ENCODE measurements at places on chromosomes 6 and 20.
A peak's percentile ranks its signal among the peaks of the same experiment; 100 is the strongest.

DNA sequence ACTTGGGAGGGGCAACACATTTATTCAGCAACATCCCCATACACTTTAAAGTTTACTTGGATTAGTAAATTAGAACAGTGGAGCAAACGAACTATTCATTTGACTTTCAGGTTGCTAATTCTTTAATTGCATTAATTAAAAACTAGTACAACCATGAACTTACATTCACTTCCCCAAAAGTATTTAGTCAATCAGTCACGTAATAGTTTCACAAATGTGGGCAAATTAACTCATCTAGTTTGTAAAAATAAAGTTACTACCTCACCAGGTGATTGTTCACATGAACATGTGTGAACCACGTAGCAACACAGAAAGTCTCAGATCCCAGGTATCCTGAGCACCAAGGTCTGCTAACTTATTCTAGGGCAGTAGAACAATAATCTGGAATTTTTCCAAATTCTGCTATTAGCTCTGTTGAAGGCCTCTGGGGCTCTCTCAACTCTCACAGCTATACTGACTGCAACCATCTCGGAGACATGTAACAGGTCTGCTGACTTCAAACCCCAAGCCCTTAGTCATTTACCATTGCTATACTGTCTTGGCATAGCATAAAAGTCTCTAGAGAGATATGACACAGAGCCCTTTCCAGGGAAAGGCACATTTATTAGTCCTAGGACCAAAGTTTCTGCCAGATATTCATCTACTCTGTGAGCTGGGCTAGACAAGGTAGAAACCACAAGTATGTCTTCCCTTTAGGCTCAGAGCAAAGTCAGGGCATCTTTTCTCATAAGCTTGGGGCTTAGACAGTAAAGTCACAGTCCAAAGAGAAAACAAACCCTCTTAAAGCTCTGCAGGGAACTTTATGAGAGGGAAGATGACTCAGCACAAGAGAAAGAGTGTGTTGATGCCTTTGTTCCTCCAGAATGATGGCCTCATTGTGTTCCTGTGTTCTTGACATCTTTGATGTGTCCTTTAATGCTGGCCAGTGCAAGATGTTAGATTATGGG is 50.9 kb upstream of the CCDC28A start:
- peak; percentile 42 for DNase-seq

DNA sequence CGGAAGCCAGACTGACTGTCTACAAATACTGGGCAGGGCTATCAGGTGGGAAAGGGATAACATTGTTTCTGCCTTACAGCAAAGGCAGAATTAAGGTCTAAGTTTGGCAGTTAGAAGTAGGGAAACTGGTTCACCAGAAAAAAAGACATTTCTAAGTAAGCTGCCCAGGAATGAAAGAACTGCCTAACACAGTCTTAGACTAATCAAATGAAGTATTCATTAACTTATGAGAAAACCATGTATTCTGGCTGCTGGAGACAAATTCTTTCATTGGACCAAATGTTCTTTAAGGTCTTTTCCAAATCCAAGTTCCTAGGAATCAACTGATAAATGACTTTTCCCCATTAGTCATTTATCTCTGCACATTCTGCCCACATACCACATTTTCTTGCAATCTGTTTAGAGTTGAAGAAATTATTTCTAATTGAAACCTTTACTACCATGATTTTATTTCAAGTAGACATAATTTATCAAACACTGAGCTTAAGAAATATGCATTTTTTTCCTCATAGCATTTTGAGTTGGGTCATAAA is 120.3 kb upstream of the OGFRL1 start:
- DNase-seq, result peak; percentile 2

- DNase-seq, result peak; percentile 2
Measured at GRCh38 chr6:39003072-39003471, 45.5 kb upstream of the GLP1R start.

DNA sequence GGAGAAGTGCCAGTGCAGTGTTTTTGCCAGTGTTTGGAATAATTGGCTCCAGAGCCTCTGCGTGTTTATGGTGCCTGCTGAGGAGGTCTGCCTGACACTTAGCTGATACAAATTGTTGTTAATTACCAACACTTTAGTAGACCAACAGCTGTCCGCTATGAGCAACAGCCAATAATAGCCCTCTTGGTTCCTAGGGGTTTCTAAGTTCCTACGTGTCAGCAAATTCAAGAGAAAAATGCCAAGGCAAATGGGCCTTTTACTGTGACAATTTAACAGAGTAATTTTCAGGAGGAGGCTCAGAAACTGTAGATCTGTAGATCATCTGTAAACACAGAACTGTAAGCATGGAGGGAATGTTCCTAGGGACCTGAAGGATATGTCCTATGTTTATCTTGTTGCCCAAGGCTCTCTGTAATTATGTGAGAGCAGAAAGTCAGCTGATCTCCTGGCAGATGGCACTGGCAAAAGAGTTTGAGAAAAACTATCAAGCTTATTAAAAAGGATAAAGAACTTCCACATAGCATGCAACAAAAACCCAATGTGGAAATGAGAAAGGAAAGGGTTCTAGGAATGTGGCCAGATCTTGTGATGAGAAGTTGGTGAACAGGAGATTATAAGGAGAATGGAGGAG is 157.7 kb downstream of the GJA1 start:
- DNase-seq, result no peak

DNA sequence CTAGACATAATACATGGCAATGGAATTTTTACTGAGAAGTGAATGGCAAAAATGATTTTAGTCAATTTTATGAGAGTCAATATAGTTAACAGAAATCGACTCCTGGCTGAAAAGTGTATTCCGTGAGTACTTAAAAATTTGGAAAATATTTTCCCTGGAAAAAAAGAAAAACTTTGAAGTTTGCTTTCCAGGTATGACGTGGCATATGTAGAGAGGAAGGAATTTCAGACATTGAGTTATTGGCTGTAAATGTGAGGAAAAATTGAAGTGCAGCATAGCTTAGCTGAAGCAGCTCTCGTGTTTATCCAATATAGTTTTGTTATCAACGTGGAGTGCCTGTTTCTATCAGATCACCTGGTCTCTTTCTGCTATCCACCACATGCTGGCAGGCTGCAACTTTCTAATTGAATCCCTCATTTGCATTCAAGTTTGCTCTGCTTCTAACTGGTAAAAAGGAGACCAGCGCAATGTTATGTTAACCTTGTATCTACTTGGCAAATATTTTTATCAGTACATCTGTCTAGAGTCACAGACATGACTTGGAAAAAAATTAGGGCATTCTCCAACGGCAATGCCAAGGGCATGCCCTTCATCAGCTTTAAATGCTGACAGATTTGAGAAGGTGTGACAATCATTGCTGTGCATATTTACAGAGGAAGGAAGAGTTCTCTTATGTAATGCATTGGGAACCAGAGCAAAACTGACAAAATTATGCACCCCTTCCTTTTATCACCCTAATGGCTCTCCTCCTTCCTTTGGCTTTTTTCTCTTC is 1102.8 kb upstream of the FLRT3 start:
- DNase-seq, result no peak

DNA sequence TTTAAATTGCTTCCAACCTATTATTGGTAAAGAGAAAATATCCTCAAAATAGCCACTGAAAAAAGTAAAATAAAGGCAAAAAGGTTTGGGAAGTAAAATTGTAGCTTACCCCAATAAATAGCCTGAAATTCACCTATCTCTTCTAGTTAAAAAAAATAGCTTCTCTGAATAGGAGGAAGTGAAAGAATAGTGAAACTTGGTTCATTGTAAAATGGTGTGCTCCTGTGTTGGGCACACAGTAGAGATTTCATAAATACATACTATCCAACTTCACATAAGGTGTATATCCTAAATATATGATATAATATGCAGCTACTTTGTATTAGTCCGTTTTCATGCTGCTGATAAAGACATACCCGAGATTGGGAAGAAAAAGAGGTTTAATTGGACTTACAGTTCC is 45.3 kb downstream of the CDK19 start:
- no peak for DNase-seq

DNA sequence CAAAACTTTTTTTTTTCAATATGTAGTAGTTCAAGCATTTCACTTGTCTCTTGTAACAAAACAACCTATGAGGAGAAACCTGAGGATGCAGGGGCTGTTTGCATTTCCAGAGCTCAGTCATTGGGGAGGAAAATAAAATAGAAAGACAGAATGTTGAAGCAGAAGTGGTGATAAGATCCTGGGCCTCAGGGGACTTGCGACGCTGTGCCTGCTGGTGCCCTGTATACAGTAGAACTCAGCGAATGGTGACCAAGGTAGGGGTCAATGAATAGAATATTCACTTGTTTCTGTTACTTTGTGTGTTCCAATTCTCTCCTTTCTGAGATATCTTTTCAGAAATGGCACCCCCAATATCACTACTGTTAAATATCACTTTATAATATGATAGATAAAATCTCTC is 271.6 kb downstream of the FARS2 start:
- DNase-seq, result no peak

DNA sequence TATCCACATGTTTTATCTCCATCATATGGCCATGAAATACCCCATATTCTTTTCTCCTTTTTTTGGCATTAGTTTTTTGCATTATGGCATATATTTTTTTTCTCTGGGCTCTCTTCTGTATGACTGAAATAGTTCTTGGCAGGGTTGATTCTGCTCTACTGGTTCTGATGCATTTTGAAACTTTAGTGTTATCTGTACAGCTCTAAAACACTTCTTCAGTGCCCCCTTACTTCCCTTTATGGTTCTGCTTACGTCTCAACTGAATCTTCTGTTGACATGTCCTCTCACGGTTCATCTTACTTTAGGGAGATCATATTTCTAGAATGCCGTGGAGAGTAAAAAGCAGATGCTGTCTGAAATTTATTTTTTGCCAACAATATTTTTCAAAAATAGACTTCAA is 23.2 kb upstream of the TXNDC5 start:
- DNase-seq, result no peak

GRCh38 chr6:259901-260508 is 32.3 kb upstream of the DUSP22 start:
- no peak for DNase-seq

GRCh38 chr20:51021067-51022025 is 1.6 kb downstream of the KCNG1 start:
- DNase-seq, result peak; percentile 43

- DNase-seq, result peak; percentile 88
Measured at GRCh38 chr20:44780226-44780625, 30.1 kb downstream of the RIMS4 start.

- DNase-seq, result peak; percentile 52
Measured at GRCh38 chr6:52409499-52409898, 10.6 kb upstream of the EFHC1 start.

- DNase-seq, result no peak
Measured at GRCh38 chr6:110938171-110938570, 20.3 kb upstream of the GTF3C6 start.

- DNase-seq, result no peak
Measured at GRCh38 chr6:38054527-38055202, 235.1 kb downstream of the ZFAND3 start.

GRCh38 chr6:155872961-155873360 is 417.3 kb upstream of the NOX3 start:
- no peak for DNase-seq

DNA sequence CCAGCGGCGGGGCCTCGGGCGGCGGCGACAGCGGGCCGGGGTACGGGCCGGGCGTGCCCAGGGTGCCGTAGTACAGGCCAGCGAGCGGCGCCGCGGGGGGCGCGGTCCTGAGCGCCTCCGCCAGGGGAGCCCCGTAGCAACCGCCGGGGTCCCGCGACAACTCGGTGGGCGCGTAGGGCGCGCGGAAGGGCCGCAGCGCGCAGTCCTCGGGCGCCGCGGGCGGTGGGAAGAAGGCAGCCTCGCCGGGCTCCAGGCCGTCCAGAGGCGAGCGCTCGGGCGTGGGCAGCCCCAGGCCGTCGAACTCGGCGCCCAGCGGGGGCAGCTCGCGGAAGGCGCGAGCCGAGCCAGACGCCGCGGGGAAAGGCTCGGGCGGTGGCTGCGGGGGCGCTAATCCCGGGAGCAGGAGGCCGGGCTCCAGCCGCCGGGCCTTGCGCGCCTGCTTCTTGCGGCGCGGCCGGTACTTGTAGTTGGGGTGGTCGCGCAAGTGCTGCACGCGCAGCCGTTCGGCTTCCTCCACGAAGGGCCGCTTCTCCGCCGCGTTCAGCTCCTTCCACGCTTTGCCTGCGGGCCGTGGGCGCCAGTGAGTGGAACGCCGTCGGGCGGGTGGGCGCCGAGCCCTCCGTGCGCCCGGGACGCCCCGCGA is 916 bp downstream of the SOX18 start:
- peak; percentile 14 for DNase-seq

GRCh38 chr6:130500693-130501092 is 134.9 kb downstream of the TMEM200A start:
- DNase-seq, result no peak

DNA sequence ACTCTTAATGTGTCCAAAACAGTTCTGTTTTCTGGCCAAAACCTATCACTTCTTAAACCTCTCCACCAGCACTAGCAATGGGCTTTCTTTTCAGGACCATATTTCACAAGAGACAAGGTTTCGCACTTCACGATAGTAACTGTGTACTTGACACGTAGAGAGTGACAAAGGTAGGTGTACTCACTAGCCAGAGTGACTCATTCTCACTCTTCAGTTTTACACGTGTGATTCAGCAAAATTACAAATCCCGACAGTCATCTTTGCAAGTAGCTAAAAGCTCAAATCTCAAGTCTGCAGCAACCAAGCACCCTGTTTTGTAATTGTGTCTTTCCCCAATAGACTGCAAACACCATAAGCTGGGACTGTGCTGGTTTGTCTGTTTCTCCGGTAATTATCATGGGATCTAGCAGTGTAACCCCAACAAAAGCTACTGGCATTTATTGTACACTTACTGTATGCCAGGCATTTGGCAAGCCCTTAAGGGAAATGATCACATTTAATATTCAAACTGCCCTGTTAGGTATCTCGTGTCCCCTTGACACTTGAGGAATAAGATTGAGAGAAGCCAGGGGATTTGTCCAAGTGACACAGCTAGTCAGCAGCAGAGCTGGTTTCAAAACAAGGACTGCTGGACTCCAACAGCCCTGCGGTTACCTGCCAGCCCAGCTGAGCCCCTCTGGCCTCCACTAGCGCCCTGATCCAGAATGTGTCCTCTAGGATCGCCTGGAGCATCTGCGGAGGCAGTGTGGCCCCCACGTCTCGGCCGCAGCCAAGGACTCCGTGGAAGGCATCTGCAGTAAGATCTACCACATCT is 9.9 kb downstream of the PCIF1 start:
- no peak for DNase-seq

GRCh38 chr6:42522036-42522435 is 41.8 kb upstream of the UBR2 start:
- peak; percentile 32 for DNase-seq

DNA sequence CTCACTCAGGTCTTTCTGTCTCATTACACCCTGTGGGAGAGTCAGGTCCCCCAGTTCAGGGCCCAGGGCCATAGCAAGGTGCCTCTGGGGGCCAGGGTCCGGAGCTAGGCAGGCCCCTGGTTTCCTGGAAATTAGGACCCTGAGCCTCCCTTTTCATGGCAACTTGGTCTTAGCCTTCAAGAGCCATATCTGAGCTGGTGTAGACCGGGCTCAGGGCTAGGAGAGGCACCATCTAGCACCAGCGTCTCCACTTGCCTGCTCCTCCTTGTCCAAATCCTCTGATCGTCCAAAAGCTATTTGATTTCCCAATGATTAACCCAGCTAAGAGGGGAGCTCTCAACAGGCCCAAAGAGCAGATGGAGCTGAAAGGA is 5.6 kb downstream of the MDFI start:
- DNase-seq, result no peak

All from cardiac muscle cell (in vitro differentiated cells and primary cell).